ENCODE measurements at places on chromosomes 1 and 21.

DNA sequence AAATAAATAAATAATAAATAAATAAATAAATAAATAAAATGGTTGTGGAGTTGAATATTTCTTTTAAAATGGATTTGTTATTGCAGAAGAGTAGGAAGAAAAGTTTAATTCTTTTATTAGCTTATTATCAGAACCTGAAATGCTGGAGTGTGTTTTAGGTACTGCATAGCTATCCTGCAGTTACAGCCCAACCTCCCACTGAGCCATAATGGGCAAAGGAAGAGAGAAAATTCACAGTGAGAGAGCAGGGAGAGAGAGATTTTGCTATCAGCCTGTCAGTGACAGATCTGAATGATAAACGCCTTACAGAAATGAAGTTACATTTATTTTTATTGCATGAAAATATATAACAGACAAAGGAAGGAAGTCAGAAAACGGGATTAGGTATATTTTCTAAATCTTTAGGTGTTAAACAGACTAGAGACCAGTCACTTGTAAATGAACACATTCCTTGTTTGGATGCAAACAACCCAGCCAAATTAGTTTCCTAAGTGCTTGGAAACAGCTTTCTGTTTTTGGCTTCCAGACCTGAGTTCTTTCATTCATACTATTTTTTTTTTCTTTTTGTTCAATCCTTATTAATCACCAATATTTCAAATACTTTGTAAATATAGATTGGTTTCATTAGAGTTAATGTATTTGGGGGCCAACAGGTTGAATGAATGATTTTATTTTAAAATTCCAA, 425.3 kb downstream of the USP25 start:
- no peak for DNase-seq

GRCh38 chr1:10479296-10479695, 4.5 kb downstream of the PEX14 start:
- no peak for DNase-seq

DNA sequence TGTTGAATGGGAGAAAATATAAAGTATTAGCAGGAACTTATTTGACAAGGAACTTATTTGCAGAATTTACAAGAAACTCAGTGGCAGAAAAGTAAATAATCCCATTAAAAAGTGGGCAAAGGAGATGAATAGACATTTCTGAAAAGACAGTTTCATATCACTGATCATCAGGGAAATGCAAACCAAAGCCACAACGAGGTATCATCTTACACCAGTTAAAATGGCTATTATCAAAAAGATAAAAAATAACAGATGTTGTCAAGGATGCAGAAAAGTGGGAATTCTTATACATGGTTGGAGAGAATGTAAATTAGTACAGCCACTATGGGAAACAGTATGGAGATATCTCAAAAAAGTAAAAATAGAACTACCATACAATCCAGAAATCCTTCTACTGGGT, 61.0 kb downstream of the SYT14 start:
- DNase-seq: no peak

GRCh38 chr1:3693321-3693720, 41.0 kb downstream of the TP73 start:
- no peak for DNase-seq

DNA sequence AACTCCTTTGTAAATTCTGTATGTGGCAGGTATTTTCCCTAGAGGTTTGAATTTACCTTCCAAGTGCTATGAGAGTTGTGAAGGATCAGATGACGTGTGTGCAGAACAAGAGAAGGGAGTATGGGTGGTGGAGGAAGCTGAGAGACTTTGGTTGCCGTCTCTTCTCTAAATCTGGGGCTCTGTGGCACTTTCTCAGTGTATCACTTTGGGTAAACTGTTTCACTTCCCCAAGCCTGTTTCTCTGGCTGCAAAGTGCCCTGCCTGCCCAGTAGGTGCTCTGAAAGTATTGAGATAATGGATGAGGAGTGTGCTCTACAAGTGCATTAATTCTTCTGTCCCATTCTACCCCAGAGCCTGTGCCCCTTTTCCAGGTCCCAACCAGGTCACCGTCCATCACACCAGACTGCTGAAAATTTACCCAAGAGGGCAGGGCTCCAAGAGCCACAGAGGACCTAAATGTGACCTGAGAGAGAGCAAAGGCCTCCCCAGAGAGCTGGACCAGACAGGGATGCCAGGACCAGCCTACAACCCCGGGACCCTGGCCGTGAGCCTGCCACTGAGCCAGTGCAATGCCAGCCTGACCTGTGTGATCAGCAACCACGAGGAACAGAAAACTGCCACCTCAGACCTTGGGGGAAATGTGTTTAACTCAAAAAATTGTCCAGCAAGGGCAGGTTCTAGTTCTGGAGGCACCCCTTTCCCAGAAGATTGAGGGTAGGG, 131.6 kb upstream of the ETV3 start:
- peak; percentile 57 for DNase-seq

DNA sequence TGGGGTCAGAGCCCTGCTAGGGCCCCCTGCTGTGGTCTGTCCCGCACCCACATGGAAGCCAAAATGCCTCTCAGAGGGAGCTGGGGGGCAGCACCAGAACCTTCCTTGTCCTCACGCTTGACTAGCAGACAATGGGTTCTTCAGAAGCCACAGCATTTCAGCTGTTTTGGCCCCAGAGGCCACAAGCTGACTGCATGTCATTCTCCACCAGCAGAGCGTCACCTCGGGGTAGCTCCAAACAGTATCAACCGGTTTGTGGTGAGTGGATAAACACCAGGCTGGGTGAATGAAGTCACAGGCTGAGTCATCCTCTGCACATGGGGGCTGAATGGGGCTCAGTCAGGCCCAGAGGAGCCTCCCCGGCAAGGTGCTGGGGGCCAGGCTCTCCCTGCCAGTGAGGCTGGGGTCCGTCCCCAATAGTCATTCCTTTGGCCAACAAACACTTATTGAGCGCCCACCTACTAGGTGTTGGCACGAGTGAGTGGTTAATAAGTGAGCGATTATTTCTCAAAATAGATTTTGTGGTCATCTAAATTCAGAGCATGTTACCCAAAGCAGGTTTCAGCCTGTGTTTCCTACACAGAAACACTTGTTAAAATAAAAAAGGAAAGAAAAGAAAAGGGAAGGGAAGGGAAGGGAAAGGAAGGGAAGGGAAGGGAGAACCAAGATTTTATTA, 9.1 kb downstream of the OLIG1 start:
- DNase-seq: peak; percentile 77

DNA sequence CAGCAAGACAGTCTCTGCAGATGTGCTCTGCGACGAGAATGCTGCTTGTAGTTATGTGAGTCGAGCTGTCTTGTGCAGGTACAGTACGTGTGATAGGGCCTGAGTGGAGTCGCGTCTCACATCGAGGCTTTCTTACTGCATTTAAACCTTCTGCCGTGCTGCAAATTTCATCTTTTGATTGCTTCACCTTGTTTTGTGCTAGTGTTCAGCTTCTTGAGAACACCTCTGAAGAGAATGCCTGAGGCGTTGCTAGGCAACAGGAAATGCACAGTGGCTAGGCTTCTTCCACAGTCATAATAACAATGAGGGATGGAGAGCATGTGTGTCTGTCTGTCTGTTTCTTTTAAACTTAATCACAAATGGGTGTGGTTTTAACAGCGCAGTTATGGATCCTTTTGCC, 52.9 kb downstream of the MRPS6 start:
- no peak for DNase-seq

GRCh38 chr1:107653765-107654164, 311.2 kb downstream of the VAV3 start:
- DNase-seq: no peak

GRCh38 chr1:12518931-12519692, 98.9 kb downstream of the DHRS3 start:
- no peak for DNase-seq

DNA sequence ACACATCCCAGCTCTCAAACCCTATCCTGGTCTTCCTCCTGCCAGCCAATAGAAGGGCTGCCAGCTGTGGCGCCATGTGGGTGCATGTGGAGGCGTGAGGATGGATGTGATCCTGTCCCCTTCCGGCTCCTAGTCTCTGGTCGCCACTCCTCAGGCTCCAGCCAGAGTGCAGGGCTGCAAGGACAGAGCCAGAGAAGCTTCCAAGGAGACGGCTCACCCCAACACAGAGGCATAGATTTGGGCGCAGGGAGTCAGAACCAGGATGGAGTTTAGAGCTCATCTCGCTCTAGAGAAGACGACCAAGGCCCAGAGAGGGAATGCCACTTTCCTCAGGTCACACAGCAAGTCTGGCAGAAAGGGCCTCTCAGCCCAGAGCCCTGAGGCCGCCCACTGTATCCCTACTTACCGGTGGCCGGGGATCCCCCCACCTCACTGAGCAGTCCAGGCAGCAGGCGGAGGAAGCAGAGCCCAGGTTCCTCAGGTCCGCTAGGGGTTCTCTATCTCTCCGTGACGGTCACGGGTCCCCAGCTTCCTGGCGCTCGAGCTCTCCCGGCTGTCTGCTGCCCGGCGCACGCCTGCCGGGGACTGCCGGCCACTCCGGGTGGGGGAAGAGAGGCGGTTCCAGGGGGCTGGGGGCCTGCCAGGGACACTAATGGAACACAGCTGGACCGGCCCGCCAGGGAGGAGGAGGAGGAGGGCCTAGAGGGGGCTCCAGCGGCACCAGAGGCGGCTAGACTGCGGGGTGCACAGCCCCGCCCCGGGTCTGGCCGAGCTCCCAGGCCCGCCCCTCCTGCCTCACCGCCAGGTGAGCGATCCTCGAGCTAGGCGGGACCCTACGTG, at the start of gene COL16A1:
Gene COL16A1 (minus strand): TSS at position 587 of the 840 bp plus-strand sequence. CDS start 1,824 bp downstream, outside the sequence.
- DNase-seq: no peak

GRCh38 chr1:206864939-206865671, at the start of gene IL20:
Gene IL20 (plus strand): TSS chr1:206865623. CDS start chr1:206865853, 230 bp downstream.
- DNase-seq: peak; percentile 79

GRCh38 chr1:231094421-231094820, 54.4 kb upstream of the FAM89A start:
- no peak for DNase-seq

DNA sequence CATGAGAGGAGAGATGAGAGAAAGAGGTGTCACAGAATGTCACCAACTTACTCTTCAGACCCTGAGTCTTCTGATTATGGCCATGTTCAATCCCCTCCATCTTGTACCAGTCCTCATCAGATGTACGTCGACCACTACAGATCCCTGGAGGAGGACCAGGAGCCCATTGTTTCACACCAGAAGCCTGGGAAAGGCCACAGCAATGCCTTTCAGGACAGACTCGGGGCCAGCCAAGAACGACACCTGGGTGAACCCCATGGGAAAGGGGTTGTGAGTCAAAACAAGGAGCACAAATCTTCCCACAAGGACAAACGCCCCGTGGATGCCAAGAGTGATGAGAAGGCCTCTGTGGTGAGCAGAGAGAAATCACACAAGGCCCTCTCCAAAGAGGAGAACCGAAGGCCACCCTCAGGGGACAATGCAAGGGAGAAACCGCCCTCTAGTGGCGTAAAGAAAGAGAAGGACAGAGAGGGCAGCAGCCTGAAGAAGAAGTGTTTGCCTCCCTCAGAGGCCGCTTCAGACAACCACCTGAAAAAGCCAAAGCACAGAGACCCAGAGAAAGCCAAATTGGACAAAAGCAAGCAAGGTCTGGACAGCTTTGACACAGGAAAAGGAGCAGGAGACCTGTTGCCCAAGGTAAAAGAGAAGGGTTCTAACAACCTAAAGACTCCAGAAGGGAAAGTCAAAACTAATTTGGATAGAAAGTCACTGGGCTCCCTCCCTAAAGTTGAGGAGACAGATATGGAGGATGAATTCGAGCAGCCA, 8.0 kb downstream of the ELOA start:
- DNase-seq: peak; percentile 64

- DNase-seq: no peak
Measured at GRCh38 chr1:53128401-53128800, 14.0 kb downstream of the SLC1A7 start.

DNA sequence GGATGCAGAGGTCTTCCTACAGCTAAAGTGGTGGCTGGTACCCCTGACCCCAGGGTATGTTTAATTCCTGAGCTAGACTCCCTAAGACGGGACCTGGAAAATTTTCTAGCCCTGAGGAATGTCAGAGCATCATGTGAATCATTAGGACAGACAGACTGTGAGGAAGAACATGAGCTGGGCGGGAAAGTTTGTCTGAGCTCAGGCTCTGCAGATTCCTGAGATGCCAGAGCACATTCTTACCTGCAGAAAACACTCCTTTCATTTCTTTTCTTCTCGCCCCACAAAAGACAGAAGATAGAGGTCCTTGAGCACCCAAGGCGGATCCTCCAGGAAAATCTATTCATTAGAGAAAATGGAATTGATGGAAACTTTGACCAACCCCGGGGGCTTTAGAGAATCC, 6.5 kb downstream of the CAPN2 start:
- DNase-seq: no peak

GRCh38 chr1:110150330-110151174, at the start of gene SLC6A17:
Gene SLC6A17 (plus strand): TSS chr1:110150494. CDS start chr1:110166930, 16,436 bp downstream.
- DNase-seq: peak; percentile 17

DNA sequence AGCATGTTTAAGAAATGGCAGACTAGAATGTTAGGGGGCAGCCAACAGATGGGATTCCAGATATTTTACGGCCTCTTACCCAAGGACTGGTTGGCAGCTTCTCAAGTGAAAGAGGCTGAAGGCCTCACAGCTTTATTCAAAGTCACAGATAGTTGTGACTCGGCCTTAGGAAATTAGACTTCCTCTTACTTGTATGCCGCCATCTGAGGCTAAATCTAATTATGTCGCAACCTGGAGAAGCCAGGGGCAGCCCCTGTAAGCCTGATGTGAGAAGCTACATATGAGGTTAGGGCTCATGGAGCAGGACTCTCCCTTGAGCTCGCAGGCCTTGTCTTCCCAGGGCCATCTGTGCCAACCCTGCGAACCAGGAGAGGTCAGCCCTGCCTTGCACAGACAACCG, 352.5 kb downstream of the HHAT start:
- DNase-seq: peak; percentile 66

DNA sequence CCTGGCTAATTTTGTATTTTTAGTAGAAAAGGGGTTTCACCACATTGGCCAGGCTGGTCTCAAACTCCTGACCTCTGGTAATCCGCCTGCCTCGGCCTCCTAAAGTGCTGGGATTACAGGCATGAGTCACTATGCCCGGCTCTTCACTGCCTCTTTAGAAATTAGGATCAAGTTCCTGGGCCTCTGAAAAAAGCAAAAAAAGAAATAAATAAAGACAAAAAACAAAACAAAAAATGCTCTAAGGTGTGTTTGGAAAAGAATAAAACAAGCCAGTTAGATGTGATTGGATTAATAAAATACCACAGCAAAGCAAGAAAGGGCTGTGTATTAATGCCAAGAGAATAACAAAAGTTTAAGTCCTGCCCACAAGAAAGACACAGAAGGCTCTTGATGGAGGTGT, 4.2 kb upstream of the ABCB10 start:
- DNase-seq: no peak

DNA sequence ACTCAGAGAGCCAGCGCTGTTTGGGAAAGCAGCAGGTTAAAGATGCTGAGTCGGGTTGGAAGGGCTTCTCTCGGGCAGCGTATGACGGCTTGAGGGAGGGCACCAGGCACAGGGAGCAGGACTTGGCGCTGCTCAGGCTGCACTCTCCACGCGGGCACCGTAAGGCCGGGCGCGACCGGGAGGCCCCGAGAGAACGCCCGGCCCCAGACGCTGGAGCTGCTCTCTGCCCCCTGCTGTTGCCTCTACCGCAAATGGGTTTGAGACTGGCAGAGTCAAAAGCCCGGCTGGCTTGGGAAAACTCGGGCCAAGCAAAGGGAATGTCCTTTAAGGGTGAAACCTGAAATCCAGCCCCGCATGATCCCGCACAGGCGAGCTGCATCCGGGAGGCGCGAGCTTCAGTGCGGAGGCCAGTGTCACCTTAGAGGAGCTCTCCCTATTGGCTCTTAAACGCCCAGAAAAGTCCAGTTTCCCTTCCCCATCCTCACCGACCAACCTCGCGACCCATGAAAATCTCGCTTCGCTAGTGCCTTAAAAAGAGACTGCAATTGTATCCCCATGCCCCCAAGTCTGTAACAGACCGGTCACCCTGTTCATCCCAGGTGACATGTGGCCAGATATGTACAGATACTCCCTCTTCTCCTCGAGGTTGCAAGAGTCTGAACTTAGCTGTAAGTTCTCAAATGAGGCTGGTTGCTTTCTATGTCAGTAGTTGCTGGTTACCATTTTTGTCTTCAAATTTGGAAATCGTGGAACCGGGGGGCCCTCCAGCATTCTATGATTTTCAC, 1.1 kb downstream of the PRRX1 start:
- DNase-seq: no peak

Data from inflammatory macrophage treated with lipopolysaccharide for 4 hours (primary cell).